Choroid plexus epithelial cell (primary cell): ENCODE measurements at places on chromosomes 11 and 22.

- peak; percentile 96 for DNase-seq
Observed at GRCh38 chr11:69636512-69637197, 4.3 kb upstream of the CCND1 start.

DNA sequence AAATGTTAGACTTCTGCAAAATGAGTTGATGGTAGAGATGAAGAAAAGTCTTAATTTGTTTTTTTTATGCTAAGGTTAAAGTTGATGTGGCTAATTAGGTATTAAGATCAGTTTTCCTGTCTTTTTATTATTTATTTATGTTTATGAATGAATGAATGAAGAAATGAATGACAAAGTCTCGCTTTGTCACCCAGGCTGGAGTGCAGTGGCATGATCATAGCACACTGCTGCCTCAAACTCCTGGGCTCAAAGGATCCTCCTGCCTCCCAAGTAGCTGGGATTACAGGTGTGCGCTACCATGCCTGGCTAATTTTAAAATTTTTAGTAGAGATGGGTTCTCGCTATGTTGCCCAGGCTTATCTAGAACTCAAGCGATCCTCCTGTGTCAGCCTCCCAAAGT is 29.2 kb downstream of the MTMR3 start:
- DNase-seq: no peak

DNA sequence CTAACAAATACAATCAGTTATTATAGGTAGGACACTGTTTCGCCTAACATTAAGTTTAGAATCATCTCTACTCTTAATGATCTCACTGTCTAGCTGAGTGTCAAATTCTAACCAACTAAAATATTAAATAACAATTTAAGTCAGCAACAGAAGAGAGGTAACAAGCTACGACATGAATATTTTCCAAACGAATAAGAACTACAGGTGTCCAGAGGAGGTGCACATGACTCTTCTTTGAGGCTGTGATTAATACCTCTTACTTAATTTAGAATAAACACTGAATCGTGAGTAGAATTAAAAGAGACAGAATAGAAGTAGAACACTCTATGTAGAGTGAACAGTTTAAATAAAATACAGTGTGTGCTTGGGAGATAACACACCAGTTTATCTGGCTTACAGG is 619.0 kb upstream of the ARHGAP42 start:
- DNase-seq: no peak

DNA sequence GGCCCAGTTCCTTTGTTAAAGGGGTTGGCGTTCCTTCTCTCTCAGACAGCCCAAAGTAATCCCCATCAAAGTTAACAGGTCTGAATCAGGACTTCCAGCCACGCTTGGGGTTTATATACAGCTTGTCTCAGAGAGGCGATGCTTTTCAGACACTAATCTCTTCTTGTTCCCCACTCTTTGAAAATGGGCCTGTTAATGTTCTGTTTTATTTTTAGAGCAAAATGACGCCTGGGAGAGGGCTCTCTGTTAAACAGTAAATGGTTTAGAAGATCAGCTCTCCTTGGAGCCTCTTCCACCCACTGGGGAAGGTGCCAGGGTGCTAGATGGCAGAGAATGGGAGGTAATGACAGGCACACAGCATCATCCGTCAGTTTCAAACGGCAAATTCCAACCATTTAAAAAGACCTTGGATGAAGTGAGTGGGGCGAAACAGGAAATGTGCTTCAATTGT is 235.9 kb upstream of the NARS2 start:
- no peak for DNase-seq

DNA sequence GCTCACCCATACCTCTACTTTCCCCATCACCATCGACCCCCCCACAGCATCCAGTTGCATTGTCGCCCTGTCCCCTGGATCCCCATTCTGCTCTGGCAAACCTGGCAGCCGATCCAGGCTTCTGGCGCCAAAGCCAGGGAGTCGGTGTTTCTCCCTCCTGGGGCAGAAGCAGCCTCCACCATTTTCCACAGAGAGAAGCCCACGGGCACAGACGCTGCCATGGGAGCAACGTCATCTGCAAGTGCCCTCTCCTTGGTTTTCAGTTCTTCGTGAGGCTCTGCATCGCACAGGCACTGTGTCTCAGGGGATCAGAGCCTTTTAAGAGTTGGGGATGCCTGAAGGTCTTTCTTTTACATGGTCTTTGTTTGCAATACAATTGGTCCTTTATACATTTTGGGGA is 2.3 kb downstream of the YPEL4 start:
- no peak for DNase-seq

DNA sequence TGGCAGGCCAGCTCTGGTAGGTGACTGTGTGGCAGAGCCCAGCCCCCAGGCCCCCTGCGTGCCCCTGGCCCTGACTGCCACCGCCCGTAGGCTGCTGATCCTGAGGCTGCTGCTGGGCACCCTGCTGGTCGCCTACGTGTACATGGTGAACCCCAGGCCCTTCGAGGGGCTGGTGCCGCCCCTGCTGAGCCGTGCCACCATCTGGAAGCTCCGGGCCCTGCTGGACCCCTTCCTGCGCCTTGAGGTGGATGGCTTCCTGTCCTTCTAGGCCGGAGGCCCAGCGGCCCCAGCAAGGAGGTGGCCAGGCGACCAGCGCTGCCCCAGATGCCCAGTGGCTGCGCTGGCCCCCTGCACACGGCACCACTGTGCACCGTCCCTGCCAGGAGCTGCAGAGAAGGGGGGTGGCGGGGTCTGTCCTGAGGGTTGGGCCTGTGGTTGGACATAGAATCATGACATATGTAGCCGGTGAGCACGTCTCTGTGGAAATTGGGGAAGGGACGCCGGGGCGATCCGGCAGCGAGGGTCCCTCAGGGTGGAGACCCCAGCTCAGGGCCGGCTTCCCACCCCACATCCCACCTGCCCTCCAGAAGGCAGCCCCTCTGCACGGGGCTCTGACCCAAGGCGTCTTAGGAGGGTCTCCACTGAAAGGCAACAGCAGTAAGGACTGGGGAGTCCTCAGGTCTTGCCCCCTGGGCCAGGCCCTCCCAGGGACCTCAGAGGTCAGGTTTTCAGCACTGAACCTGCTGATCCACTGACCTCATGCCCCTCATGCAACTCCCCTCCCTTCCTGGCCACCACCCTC is 185.4 kb downstream of the IGLL1 start:
- no peak for DNase-seq

GRCh38 chr11:30914143-30914762 is 328.1 kb upstream of the MPPED2 start:
- DNase-seq: peak; percentile 79

GRCh38 chr11:2549491-2549875 is 104.7 kb downstream of the KCNQ1 start:
- DNase-seq: no peak

- peak; percentile 82 for DNase-seq
Observed at GRCh38 chr11:90204832-90205646, 17.8 kb downstream of the CHORDC1 start.

DNA sequence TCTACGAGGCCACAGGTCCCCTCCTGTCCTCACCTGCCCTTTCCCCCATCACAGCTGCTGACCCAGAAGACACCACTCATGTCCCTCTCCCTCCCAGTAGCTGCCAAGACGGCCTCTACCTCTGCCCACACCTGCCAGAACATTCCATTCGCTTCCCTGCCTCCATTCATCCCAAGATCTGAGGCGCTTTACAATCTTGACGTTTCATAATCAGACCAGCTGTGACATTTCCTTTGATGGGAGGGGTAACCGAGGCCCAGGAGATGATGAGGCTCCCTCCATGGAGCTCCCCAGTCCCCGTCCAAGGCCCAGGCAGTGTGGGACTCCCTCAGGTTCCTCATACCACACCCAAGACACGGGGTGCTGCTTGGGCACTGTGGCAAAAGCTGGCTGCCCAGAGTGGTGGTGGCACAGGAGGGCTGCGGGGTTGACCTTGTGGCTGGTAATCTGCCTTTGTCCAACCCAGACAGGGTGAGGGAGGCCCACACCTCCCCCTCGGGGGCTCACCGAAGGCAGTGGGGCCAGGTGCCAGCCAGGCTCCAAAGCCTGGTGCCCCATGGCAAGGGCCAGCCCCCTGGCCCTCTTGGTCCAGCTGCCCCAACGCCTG is 17.3 kb downstream of the PHLDA2 start:
- no peak for DNase-seq

- DNase-seq: peak; percentile 76
Observed at GRCh38 chr11:66568124-66568916, at the start of gene CTSF. CTSF (minus strand) TSS chr11:66568606; CDS start chr11:66568486, 120 bp downstream.

- no peak for DNase-seq
Observed at GRCh38 chr11:72637926-72638325, 36.3 kb downstream of the PDE2A start.

DNA sequence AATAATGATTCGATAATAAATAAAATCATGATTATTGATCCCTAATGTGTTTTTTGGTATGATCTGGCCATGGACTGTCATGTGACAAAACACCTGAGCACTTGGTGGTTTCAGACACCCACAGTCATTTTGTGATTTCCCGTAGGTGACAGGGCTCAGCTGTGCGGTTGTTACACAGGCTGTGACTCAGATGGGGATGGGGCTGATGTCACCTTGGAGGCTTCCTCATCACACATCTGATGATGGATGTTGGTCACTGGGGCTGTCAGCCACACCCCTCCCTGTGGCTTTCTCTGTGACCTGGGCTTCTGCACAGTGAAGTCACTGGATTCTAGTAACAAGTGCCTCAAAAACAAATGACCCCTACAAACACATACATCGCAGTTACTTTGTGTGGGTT is 995.1 kb downstream of the BRD1 start:
- no peak for DNase-seq

DNA sequence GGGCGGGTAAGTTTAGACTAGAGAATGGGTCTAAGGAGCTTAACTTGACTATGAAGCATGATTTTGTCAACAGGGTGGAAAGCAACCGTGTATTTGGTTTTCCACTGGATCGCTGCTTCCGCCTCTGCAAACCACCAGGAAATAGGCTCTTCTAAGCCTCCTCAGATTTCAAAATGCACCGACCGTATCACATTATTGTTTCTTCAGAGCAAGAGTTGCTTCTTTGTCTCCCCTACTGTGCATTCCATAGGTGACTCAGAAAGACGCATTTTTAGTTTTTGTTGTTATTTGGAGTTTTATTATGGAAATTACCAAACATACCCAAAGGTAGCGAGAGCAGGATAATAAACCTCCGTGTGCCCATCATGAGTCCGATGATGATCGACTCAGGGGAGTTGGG is 64.3 kb upstream of the RASD2 start:
- peak; percentile 58 for DNase-seq

GRCh38 chr11:69537126-69537525 is 55.7 kb downstream of the LINC01488 start:
- DNase-seq: no peak

DNA sequence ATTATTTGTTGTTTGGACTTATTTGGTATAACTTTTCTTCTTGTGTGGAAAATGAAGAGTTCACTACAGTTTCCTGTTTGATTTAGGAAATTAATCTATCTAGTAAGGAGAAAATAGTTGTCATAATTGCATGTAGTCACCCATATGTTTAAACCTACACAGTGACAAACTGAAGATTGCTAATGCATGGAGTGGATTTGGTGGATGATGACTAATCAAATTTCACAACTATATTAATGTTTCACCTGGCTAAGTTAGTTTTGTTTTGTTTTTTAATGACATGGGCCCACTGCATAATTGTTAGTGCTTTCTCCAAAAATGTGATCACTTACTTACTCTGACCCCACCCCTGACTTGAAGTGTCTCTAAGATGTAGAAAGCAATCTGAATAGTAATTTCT is 170.6 kb downstream of the DYNC2H1 start:
- no peak for DNase-seq

DNA sequence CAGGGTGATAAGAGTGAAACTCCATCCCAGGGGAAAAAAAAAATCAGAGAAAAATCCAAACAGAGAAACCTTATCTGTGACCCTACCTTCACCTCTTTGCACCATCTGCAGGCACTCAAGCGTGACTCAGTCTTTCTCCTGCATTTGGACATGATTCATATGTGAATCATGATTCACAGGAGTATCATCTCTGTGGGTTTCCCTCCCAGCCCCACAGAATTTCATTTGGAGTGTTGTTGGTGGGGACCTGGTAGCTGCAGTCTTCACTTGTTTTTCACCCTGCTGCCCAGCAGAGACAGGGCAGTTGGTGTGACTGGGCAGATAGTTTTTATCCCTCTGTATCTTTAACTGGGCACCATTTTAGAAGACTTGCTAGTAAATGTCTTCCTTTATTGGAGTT is 75.7 kb downstream of the DEPDC5 start:
- peak; percentile 92 for DNase-seq
